Glutamatergic neuron (in vitro differentiated cells): ENCODE measurements at places on chromosomes 2 and 18. TPM values are rescaled to one million over a fixed set of nuclear protein-coding genes. Genes with fewer than 3 reads are reported as not detected.

Gene SRD5A2
- total RNA-seq, result not detected

Gene CLEC4F
- 0.66 TPM for total RNA-seq

Gene ASPRV1
- 2.5 TPM for total RNA-seq

Gene ACMSD
- not detected for total RNA-seq

- DNase-seq, result no peak
Measured at GRCh38 chr18:13420969-13421686, 202.6 kb downstream of the LDLRAD4 start.

DNA sequence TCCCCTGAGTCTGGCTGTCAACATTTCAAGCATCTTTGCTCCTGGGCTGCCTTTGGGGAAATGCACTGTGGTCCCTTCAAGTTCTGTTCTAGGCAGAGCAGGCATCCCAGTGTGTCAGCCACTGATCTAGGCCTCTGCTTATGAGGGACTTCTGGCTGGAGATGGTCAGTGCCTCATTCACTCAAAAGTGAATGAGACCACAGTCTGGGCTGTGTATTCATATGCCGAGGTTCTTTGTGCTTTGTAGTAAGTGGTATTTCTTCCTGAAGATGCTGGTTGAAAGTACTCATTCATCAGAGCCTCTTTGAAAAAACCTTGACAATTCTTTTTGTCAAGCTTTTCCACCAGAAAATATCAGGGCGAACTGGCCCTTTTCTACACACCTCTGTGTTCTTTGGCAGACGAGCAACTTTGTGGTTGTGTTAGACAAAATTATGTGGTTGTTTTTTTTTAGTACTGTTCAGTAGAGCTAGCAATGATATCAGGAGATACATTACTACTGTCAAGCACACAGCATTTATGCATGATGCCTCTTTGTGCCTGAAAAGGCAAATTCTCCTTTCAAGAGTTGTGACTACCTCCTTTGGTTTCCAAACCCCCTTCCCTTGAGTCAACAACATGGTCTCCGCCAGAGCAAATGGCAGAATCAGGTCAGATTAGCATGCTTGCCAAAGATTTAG lies 510.9 kb upstream of the NRP2 start:
- DNase-seq, result no peak

DNA sequence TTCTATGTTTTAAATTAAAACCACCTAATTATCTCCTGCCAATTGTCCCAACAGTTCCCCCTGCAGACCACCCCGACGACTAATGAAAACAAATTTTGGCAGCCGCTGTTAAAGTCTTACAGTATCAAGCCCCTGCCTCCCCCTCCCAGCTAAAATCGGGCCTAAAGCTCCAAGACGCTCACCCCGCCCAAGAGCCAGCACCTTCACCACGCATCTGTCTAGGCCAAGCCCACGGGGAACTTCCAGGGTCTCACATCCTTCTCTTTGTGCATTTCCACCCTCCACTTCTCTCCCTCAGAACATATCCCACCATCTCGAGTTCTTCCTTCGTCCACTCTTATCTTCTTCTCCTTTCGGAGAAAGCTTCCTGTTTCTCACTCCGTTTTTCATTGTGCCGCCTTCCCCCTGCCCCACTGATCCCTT lies 445 bp downstream of the PRPF40A start:
- DNase-seq, result peak; percentile 46

DNA sequence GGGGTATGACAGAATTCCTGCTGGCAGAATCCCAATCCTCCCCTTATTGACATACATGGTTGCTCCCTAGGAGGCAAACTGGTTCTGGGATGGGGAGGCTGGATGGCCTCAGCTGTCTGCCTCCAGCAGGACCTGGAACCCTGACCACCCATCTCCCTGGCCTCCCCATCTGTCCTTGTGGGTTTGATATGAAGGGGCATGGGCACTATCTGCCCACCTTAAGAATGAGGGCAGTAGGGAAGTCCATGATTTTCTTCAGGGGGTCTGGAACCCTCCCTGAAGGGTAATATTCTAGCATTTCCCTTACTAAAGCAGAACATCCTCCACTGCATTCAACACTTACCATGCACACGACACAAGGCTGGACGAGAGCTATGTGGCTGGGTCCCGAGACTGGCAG lies 113.6 kb downstream of the VAPA start:
- no peak for DNase-seq

DNA sequence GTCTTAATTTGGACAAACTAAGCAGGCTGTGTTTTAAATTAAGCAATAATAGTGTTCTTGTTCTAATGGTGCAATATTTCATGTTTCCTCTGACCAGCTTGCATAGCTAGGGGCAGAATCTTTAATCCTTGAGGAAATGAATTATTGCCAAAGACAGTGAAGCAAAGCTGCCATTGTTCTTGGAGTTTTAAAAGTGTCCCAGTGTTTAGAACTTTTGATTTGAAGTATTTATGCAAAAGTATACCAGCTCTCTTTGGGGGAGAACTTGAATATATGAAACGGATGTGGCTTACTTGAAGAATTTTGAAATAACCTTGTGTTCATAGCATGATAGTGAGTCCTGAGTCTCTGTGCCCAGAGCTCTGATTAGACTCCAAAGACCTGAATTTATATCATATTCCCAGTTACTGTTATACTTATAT lies 33.4 kb downstream of the ITGA6 start:
- no peak for DNase-seq

DNA sequence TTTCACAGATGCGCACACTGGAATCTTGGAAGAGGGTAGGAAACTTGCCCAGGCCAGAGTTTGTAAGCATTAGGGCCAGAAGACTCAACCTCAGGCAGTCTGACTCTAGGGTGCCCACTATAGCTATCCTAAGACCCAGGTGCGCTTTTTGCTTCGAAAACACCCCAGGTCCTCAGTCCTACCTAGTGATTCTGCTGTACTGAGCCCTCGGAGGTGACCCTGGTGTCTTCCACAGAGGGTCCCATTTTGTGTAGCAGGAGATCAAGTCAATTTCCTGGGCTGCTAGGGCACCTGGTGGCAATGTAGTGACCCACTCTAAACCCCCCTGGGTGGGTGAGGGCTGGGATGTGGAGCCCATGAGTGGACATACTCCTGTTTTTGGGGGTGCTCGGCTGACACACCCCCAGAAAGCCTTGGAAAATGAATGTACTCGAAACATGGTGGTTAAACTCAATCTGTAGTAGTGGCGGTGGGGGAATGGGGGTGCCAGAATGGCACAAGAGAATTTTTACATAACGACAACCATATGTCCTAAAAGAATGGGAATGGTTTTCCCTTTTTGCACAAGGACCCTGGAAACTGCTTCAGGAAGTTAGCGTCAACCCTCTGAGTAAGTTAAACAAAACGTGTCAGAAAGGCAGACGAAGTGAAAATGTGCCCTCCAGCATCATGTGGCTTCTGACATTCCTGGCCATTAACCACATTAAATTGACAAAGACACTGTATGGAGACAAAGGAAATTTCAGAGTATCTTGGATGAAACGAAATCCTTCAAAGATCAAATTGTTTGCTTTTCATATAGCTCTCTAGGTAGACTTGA lies 218.0 kb upstream of the COPS8 start:
- no peak for DNase-seq

DNA sequence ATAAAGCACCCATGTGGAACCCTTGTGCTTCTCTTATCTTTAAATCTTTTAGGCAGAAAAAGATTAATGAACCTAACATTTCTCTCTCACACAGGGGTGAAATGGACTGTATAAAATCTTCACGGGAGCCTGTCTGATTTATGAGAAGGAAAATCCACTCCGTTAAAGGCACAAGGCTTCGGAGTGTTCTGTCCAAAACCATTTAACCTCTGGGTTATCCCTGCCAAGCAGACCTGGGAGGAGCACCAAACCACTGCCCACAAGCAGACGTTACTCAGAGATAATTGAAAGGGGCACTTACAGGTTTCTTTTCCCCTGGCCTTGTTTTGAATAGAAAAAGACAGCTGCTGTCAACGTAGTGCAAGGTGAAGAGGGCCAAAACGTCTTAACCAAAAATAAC lies 184.4 kb upstream of the DOK6 start:
- no peak for DNase-seq

GRCh38 chr2:223008956-223009355 lies 43.0 kb upstream of the KCNE4 start:
- DNase-seq, result no peak

GRCh38 chr18:50151926-50152325 lies 43.0 kb downstream of the MYO5B start:
- DNase-seq, result no peak
